ENCODE measurements at places on chromosomes 3 and 15.

DNA sequence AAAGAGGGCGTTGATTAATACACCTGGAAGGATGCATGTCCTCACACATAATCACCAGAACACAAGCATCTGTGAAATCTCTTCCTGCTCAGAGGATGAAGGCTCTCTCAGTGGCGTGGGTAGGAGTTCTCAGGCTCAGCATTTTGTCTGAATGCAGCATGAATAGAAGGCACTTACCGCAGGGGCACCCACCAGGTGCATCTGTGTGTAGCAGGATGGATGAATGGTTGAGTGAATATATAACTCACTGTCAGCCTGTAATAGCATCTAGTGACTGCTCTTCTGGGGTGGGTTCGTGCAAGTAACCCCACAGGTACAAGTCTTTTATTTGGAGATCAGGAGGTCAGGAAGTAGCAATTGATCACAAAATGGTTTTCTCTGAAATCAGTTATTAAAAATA is 143.0 kb downstream of the SQOR start:
- no peak for DNase-seq

GRCh38 chr3:37945807-37946530 is 44.6 kb upstream of the VILL start:
- DNase-seq: peak; percentile 88

DNA sequence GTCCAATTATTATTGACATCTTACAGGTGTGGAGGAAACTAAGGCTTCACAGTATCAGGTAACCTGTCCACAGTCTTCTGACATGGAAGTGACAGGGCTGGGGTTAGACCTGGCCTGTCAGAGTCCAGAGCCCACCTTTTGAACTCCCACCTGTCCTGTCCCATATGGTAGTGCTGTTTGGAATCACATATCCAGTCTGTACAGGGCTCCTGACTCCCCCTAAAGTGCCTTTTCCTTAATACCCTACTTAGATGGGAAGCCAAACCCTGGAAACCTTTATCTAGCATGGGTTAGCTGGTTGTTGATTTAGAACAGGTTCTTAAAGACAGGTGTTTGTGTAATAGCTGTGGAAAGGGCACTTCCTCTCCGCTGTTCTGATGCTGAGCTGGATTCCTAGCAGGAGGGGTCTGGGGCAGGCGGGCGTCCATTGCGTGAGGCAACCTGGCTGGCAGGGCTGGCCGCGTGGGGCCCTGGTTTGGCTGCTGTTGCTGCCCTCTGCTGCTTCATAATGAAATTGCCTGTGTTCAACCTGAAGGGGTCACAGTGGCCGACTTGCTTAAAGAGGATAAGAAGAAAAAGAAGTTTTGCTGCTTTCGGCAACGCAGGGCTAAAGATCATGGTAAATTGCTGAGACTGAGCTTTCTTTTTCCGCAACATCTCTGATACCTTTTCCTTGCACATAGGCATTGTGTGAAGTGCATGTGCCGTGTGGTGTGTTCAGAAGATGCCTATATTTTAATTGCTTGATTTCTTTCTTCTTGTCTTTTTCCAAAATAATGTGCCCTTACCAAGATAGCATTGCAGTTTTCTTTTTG is 136.2 kb downstream of the CHDH start:
- no peak for DNase-seq

DNA sequence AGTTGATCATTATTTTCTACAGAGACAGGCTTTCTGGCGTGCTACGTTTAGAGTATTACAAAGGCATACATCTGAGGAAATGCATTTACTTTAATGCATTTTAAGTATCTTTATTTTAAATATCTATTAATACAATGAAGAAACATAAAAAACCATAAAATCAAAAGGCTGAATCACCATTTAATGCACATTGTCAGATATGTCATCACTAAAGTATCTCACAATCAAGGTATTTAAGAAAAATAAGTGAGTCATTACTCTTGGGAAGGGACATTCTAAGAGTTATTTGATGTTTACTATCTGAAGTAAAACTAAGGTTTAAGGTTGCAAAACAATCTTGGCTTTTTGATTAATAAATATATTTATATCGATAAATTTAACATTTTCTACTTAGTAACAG is 102.2 kb downstream of the CTNNB1 start:
- no peak for DNase-seq

- DNase-seq: no peak
Observed at GRCh38 chr3:49265661-49266386, 11.2 kb downstream of the C3orf62 start.

GRCh38 chr15:88913017-88913849 is at the start of gene MFGE8:
MFGE8 (minus strand) TSS chr15:88913379; CDS start chr15:88913319, 60 bp downstream.
- DNase-seq: peak; percentile 66

Data from epithelial cell of prostate (primary cell).